ENCODE measurements at places on chromosomes 13 and 19.

- DNase-seq: no peak
Observed at GRCh38 chr13:112617754-112618375, 29.9 kb upstream of the TUBGCP3 start.

DNA sequence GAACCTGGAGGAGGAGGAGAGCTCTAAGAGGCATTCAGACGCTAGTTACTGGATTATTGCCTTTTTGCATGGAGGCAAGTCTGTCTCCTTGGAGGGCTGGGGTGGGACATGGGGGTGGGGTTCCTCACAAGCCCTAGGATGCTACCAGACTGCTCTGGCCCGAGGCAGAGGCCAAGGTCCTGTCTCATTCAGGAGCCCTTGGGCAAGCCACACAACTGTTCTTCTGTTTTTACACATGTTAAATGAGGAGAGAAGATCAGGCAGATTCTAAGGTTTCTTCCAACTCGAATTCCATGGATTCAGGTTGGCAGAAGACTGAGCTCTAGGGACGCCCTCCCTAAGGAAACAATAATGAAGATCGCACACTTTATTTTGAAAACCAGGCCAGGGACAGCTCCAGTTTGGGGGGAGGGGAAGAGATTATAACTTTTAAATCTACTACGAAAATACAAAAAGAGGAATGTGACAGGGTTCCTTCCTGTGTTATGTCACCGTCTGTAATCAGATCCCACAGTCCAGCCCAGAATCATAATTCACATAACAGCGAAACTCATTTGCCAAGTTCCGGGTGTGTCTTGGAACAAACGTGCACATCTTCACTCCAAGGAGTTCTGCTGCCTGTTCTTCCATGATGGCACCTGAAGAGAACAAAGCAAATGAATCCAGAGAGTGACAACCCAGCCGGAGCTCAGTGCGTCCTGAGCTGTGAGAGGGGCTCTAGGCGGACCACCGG is 25.2 kb downstream of the IL17D start:
- DNase-seq: no peak

GRCh38 chr13:106099765-106100164 is 435.7 kb downstream of the EFNB2 start:
- no peak for DNase-seq

GRCh38 chr19:35713904-35714495 is 3.8 kb upstream of the KMT2B start:
- no peak for DNase-seq

DNA sequence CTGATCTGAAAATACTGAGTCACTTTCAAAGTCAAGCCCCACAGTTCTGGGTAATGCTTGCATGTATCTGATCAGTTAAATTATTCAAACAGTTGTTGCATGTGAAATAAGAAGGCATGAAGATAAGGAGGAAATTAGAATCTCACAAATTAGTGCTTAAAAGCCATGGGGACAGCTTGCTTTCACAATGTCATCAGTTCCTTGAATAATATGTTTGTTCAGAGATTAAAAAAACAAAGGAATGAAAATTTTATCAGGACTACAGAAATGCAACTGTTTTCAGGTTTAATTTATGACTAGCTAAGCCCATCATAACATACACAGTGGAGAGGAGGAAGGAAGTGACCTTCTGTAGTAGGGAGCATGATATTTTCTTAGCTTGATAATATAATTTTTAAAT is 150.1 kb downstream of the OXGR1 start:
- DNase-seq: no peak

DNA sequence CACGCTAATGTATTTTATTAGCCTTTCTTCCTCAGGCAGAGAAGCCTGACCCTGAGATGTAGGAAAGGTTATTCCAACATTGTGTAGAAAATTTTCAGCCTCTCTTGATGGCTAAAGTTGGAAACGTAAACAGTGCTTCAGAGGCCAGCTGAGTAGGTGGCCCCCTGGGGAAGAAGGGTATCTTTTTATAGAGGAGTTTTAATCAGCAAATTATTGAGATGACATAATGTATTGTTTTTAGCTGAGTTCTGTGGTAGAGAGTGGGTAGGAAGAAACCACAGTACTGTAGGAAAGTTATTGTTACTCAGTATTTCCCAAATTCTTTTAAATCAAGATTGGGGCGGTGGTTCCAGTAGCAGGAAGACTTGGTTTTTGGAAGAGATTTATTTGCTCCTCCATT is 268.8 kb downstream of the DLEU7 start:
- no peak for DNase-seq

GRCh38 chr13:38283346-38283745 is 66.3 kb upstream of the UFM1 start:
- DNase-seq: no peak

DNA sequence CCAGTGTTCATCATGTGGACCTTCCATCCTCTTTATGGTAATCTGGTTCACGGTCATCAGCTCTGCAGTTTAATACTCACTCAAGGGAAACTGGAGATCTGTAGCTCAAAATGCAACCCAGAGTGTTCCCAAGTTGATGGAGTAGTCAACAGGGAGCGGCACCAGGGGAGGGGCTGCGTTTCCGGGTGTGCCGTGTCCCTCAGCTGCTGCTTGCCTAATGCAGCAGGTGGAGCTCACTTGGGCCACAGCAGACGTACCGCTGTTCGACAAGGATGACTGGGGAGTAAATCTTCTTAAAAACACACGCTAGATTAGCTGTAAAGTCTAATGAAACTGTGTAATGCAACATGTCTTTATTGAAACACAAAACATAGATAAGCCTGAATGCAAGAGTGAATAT is 81.1 kb downstream of the TNFSF13B start:
- DNase-seq: no peak

- no peak for DNase-seq
Observed at GRCh38 chr13:98507282-98507797, 69.6 kb downstream of the STK24 start.

DNA sequence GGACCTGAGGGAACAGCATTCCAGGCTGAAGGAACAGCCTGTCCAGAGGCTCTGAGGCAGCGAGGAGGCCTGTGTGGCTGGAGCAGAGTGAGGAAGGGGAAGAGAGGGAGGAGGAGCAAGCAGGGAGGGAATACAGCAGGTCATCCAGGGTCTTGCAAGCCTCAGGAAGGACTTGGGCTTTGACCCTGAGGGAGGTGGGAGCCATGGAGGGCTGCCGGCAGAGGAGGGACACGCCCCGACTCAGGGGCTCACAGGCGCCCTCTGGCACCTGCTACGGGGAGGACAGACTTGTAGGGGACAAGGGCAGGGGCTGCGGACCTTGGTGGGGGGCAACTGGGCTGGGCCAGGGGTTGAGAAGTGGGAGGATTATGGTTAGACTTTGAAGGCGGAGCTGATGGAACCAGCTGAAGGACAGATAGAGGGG is 4.7 kb downstream of the TINCR start:
- DNase-seq: no peak

DNA sequence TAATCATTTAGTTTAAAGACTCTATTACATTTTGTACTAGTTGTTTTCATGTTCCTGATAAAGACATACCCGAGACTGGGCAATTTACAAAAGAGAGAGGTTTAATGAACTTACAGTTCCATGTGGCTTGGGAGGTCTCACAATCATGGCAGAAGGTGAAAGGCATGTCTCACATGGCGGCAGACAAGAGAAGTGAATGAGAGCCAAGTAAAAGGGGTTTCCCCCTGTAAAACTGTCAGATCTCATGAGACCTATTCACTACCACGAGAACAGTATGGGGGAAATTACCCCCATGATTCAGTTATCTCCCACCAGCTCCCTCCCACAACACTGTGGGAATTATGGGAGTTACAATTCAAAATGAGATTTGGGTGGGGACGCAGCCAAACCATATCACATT is 129.2 kb downstream of the PAN3 start:
- no peak for DNase-seq

- no peak for DNase-seq
Observed at GRCh38 chr19:345320-345879, 804 bp upstream of the MIER2 start.

DNA sequence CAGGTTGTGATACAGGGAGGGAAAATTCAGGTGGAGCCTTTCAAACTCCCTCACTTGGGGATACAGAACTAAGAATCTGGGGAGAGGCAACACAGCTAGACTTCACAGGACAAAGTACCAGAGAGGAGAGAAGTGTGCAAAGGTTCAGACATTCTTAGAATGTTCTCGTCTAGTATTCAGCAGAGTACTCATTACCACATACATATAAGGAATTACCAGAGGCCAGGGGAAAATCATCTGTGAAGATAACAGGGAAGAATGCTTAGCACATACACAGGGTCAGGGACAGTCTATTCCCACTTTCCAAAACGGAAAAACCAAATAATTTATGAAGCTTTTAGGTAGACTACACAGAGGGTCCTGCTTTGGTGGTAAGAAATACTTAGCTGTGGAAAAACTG is 58.1 kb downstream of the TRPC4 start:
- no peak for DNase-seq

GRCh38 chr13:49499889-49500660 is 4.3 kb downstream of the PHF11 start:
- no peak for DNase-seq

- DNase-seq: no peak
Observed at GRCh38 chr13:50098693-50099092, 83.4 kb downstream of the KCNRG start.
